Adipocyte (in vitro differentiated cells): ENCODE measurements at places on chromosomes 12 and 14.

DNA sequence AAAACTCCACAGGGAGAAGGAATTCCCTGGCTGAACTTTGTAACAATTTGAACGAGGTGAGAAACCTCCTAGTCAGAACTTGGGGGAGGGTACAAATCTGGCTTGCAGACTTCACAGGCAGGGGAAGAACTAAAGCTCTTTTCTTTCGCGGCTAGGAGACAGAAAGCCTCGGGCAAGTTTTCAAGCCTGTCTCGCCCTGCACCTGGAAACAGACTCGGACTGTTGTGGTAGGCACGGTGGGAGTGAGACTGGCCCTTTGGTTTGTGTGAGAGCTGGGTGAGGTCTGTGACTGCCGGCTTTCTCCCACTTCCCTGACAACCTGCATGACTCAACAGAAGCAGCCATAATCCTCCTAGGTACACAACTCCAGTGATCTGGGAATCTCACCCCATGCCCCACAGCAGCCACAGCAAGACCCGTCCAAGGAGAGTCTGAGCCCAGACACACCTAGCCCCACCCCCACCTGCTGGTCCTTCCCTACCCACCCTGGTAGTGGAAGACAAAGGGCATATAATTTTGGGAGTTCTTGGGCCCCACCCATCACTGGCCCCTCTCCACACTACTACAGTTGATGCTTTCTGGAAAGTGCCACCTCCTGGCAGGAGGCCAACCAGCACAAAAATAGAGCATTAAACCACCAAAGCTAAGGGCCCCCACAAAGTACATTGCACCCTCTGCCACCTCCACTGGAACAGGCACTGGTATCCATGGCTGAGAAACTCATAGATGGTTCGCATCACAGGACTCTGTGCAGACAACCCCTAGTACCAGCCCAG lies 102.7 kb upstream of the ST8SIA1 start:
- no peak for DNase-seq

- no peak for DNase-seq
Measured at GRCh38 chr12:14954269-14954668, 7.1 kb downstream of the ARHGDIB start.

- no peak for DNase-seq
Measured at GRCh38 chr14:103138301-103139131, 15.3 kb downstream of the TNFAIP2 start.

GRCh38 chr14:41607966-41608663 lies 1.4 kb downstream of the LRFN5 start:
- no peak for DNase-seq

GRCh38 chr14:99327458-99328250 lies 55.7 kb upstream of the BCL11B start:
- peak; percentile 6 for DNase-seq

DNA sequence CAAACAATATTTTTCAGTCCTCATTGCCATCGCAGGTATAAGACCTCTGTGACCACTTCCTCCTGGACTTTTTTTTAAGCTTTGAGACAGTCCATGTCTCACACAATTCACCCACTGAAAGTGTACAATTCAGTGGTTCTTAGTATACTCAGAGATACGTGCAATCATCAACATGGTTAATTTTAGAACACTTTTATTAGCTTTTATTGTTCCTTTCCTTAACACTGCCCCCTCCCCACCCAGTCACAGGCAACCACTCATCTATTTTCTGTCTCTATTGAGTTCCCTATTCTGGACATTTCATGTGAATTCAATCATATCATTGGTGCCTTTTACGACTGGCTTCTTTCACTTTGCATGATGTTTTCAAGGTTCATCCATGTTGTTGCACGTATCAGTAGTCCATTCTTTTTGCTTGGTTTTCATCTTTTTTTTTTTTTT lies 16.2 kb downstream of the NCKAP5L start:
- no peak for DNase-seq

- DNase-seq, result no peak
Measured at GRCh38 chr12:119202544-119202943, 23.8 kb downstream of the HSPB8 start.

GRCh38 chr12:40031965-40032364 lies 73.9 kb downstream of the SLC2A13 start:
- no peak for DNase-seq

DNA sequence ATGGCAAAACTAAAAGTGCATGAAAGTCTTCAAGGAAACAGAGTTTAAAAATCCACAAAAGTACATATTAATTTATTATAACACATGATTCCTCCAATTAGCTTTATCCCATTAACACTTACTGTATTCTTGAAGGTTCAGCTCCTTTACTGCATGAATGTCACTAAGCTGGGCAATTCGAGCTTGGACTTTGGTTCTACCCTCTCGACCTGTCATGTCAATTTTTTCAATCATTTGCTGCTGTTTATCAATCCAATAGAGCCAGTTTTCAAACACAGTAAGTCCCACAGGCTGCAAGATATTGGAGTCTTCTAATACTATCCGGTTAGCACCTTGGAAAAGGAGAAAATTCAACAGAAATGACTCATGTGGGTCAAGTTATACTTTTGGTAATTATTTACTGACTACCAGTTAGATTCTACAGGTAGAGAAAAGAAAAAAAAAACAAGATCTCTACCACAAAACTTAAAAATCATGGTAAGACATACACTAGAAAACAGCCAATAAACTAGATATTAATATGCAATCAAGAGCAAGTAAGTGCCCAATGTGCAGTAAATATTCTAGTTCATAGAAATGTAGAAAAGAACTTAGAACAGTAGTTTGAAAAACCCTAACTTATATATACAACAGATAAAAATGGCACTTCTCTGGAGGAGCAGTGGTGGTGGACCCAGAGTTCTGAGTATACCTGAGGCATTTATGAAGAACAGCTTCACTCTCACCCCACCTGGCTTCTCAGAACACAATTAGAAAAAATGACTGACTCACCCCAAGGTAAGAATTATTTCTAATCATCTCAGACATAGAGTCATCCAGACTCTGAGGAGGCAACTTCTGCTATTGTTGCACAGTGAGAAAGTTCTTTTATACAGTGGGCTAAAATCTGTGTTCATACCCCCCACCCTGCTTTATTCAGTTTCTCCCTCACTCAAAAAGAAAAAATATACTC lies 67.7 kb downstream of the BCL2L14 start:
- DNase-seq, result no peak

GRCh38 chr12:76471579-76471978 lies 88.0 kb downstream of the OSBPL8 start:
- DNase-seq, result no peak

DNA sequence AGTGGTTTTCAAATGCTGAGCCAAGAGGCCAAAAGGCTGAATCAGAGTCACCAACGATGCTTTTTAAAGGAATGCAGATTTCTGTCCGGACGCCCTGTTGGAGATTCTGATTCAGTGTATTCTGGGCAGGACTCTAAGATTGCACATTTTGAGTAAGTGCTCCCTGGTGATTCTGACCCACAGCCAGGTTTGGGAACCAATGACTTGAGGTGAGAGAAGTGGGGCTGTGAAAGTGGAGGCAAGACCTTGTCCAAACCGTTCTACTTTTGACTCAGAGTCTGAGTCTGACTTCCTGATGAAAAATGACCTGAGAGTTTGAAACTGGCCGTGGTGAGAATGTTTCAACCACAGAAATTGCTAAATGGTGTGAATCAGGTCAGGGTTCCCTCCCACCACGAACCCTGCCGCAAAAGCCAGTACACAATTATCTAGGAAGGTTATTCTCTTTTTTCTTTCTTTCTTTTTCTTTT lies 90.2 kb downstream of the NTN4 start:
- peak; percentile 47 for DNase-seq

DNA sequence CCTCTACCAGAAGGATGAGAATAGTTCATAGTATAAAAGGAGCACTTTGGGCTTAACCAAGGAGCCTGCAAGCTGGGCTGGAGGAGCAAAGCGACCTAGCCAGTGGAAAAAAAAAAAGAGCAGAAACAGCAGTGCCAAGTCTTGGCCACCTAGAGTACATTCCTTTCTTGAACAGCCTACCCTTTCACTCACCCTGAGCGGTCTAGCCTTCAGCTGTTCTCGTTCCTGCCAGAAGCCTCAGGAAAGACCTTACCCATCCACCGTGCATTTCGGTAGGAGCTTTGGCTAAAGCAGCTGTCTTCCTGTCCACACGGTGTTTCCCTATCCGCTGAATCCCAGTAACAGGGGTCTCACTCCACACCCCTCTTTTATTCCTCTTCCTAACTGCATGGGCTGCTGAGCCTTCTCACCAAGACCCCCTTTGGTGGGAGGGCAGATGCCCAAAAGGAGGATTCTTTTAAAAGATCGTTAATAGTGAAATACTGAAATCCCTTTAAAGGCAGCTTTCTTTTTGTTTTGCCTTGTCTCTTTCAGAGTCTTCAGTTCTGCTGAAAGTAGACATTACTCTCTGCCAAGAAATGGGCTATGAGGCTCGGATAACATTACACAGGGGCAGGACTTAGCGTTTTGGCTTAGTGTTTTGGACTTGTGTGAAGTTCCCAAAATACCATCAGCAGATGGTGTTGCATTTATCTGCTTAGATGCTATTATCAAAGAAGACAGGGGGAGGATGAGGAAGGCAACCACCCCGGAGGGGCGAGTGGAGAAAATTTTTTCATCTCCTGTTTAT lies 88.5 kb upstream of the METAP2 start:
- DNase-seq, result peak; percentile 94

DNA sequence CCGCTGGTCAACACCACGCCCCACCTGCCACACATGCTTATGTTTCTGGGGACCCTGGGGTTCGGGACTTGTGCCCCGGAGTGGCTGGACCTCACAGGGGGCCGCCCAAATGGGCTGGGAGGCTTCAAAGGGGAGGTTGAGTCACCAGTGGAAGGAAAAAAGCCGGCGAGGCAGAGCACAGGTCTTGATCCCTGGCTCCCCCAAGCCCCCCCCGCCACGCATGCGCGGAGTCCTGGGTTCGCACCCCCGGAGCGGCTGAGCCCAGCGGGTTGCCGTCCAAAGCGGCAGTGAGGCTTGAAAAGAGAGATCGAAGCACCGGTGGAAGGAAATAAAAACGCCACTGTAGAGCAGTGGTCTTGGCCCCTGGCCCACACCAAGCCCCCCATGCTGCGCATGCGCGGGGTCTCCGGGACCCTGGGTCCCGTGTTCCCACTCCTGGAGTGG lies 313.5 kb downstream of the ALG10 start:
- DNase-seq, result no peak

DNA sequence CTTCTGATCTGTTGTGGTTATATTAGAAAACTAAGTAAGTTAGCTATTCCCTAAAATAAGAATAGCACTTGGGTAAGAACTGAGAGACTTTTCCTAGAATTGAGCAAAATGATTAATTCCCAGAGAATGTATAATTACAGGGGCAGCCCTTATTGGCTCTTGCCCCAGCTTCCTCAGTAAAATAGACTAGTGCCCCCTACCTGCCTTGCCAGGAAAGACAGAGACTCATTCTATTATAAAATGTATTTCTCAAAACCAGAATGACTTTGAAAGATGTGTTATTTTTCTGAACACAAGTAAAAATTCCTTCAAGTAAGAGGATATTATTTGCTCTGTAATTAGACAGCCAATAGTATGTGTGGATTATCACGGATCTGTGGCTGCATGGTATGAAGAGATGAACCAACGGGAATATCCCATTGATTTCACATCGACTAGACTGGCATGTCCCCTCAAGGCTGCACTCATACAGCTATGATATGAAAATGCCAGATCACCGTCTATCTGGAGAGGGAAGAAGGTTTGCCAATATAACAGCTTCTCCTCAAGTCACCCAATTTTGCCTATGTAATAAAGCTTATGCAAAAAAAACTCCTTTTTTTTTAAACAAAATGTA lies 7.4 kb upstream of the GLRX5 start:
- peak; percentile 96 for DNase-seq

GRCh38 chr14:50954811-50955372 lies 10.6 kb upstream of the PYGL start:
- DNase-seq, result peak; percentile 79

- peak; percentile 56 for DNase-seq
Measured at GRCh38 chr14:61154641-61155040, 126.5 kb downstream of the TMEM30B start.

DNA sequence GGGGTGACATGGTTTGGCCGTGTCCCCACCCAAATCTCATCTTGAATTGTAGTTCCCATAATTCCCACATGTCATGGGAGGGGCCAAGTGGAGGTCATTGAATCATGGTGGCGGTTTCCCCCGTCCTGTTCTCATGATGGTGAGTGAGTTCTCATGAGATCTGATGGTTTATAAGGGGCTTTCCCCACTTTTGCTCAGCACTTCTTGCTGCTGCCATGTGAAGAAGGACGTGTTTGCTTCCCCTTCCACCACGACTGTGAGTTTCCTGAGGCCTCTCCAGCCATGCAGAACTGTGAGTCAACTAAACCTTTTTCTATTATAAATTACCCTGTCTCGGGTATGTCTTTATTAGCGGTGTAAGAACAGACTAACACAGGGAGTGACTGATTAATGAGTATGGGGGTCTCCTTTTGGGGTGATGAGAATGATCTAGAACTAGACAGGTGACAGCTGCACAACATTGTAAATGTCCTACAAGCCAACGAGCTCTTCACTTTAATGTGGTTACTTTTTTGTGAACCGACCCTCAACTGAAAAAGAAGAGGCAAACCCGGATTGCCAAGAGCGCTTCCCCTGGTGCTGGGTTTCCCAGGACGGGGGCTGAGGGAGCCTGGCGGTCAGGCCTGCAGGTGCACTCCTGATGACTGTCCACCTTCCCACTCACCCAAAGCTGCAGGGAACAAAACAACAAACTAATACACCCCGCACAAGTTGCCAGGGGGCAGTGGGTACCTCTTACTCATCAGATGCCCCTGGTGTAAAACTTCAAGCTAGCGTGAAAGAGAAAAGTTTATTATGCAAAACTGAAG lies 90.1 kb downstream of the NCOR2 start:
- no peak for DNase-seq

GRCh38 chr12:66242311-66242710 lies 53.3 kb downstream of the IRAK3 start:
- no peak for DNase-seq

DNA sequence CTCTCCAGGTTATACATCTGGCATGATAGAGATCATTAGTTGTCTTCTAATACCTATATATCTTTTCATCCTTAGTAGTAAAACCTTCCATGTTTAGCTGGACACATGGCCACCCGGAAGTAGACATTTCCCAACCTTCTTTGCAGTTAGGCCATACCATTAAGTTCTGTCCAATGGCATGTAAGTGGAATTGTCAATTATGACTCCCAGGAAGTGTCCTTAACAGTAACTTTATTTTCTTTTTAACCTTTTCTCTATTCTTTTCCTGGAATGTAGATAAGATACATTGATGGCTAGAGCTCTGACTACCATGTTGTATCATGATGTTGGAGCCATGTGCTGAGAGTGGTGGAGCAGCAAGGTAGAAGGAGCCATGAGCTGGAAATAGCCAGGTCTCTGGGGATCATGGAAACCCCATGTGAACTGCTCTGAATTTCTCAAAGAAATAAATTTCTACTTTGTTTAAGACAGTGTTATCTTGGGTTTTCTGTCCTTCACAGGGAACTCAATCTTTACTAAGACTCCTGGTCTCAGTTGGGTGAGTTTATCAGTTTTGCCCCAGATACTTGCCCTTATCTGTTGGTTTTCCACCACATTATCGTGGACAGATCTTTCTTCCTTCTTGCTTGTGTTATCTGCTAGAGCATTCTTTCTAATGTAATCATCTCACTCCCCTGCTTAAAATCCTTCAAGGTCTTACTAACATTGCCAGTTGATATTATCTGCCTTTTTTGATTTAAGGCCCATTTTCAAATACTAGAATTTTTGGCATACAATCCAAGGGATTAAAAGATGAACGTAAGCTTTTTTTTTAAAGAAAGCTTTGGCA lies 5.1 kb upstream of the LTA4H start:
- DNase-seq, result peak; percentile 37

- DNase-seq, result no peak
Measured at GRCh38 chr14:78975734-78976133, 805.6 kb downstream of the NRXN3 start.
